ENCODE measurements at places on chromosomes 3 and 15.

DNA sequence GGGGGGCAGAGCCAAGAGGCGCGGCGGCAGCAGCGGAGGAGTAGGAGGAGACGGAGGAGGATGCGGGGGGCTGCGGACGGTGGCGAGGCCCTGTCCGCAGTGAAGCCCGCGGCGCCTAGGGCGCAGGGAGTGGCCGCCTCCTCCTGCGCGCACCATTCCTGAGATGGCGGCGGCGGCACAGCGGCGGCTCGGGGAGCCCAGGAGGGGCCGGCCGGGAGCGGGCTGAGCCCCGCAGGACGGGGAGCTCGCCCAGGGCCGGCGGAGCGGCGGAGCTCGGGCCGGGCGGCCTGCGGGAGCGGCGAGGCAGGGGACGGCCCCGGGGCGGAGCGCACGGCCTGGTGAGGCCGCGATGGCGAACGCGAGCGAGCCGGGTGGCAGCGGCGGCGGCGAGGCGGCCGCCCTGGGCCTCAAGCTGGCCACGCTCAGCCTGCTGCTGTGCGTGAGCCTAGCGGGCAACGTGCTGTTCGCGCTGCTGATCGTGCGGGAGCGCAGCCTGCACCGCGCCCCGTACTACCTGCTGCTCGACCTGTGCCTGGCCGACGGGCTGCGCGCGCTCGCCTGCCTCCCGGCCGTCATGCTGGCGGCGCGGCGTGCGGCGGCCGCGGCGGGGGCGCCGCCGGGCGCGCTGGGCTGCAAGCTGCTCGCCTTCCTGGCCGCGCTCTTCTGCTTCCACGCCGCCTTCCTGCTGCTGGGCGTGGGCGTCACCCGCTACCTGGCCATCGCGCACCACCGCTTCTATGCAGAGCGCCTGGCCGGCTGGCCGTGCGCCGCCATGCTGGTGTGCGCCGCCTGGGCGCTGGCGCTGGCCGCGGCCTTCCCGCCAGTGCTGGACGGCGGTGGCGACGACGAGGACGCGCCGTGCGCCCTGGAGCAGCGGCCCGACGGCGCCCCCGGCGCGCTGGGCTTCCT is at the start of gene GPR27:
Gene GPR27, plus strand, starts transcription at position 155 of the 909 bp plus-strand sequence. Its CDS starts 195 bp downstream, at position 350.
- DNase-seq: no peak

GRCh38 chr3:48960841-48961413 is 29.1 kb upstream of the P4HTM start:
- no peak for DNase-seq

- no peak for DNase-seq
Measured at GRCh38 chr15:31871166-31871886, 159.0 kb upstream of the CHRNA7 start.

GRCh38 chr3:32315441-32315840 is 76.2 kb upstream of the CMTM7 start:
- DNase-seq: no peak

DNA sequence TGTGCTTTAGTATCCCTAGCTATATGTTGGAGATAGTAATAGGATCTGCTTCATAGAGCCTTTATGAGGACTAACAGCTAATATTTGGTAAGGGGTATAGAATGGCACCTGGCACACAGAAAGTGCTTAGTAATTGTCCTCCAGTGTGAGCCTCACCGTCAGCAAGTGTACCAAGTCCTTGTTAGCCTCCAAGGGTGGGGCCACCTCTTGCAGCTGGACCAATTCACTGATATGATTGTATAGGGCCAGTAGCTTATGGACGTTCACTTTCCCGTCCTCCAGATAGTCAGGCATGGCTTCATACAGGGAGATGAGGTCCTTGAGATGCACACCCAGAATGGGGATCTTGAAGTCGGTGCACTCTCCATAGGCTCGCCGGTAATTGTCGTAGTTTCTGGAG is 53.6 kb downstream of the FAM98B start:
- no peak for DNase-seq
